Left ventricle myocardium inferior (tissue), 1 donor: ENCODE measurements at places on chromosomes 12 and 14.

- no peak for DNase-seq
These were observed 28.4 kb upstream of the MON2 start for GRCh38 chr12:62438098-62438692.

- no peak for DNase-seq
These were observed 226.5 kb upstream of the PELI2 start for GRCh38 chr14:55891692-55892091.

DNA sequence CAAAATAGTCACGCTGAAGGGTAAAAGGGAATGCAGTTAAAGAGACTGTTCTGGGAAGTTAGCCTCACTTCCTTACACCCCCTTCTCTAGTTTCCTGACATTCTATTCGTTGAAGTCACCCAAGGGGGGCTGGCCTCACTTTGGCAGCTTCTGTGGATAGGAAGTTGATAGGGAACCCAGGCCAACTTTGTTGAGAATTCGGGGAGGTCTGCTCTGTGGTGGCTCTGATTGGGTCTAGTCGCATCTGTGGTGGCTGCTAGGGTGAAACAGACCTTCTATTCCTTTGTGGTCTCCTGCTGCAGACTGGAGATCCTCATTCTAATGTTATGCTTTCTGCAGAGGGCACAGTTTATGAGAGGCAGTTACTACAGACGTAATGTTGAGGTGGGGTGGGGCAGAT is 28.8 kb upstream of the GZMB start:
- DNase-seq: no peak

DNA sequence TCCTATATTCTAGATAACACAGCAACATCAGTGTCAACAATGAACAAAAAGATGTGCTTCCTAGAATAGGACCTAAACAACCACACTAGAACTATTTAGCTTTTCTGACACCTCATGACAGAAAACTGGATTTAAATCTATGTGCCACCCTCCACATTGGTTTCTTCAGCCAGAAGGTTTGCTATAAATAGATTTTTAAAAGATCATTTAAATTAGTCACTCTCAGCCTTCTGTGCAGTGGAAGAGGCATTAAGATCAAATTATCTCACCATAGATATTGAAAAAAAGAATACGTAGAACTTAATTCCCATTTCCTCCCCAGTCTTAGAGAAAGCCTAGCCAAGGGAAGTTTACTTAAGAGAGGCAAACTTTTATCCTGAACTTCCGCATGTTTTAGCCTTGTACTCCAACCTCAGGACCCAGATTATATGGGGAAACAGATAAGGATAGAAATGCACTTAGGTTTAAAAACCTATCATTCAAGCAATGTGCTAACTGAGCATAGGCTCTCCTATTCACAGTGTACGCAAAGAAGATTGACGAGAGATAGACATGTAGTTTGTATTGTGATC is 59.6 kb downstream of the NELL2 start:
- no peak for DNase-seq

GRCh38 chr12:76943008-76943407 is 64.2 kb upstream of the CSRP2 start:
- no peak for DNase-seq

GRCh38 chr12:19912991-19913390 is 455.3 kb upstream of the PDE3A start:
- no peak for DNase-seq

- DNase-seq: no peak
These were observed 14.3 kb upstream of the PTGER2 start for GRCh38 chr14:52299692-52300278.

GRCh38 chr14:51546099-51546498 is 105.6 kb upstream of the FRMD6 start:
- no peak for DNase-seq

DNA sequence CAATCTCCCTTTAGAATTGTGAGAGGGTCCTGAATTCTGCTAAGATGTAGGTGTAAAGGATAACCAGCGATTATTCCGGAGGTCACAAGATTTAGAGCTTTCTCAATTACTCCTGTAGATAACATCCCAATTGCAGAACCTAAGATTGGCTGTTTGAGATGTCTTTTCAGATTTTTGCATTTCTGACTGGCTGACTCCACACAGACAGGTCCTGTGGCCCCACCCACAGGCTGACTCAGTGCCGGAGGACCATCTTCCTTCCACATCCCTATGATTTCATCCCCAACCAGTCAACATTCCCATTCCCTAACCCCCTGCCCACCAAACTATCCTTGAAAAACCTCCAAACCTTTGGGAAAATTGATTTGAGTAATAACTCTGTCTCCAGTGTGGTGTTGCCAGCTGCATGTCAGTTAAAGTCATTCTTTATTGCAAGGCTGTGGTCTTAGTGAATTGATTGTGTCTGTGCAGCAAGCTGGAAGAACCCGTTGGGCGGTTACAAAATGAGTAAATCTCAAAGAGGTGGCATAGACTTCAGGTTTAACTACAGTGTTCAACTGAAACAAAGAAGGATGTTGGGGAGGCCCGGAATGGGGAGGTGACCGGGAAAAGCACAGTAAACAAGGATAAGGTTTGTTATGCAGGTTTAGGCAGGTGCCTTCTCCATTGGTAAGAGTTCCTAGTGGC is 10.6 kb downstream of the FNTB start:
- DNase-seq: no peak
